ENCODE measurements at places on chromosomes 1 and 21.

GRCh38 chr1:97006044-97006661 is 284.6 kb downstream of the PTBP2 start:
- no peaks in the 10 kb centered on the region for H3K36me3 ChIP-seq
- H3K27ac ChIP-seq = no peak overlapping the region
- DNase-seq = no peak
- H3K4me1 ChIP-seq = no peaks in the 10 kb centered on the region
- H3K27me3 ChIP-seq = no peaks in the 10 kb centered on the region

- H3K36me3 ChIP-seq = no peaks in the 10 kb centered on the region
- H3K27me3 ChIP-seq = peaks cover 36% of the 10 kb centered on the region
- no peak for DNase-seq
- H3K27ac ChIP-seq = no peak overlapping the region
Measured at GRCh38 chr1:239387304-239388158, 1.2 kb downstream of the CHRM3 start.

DNA sequence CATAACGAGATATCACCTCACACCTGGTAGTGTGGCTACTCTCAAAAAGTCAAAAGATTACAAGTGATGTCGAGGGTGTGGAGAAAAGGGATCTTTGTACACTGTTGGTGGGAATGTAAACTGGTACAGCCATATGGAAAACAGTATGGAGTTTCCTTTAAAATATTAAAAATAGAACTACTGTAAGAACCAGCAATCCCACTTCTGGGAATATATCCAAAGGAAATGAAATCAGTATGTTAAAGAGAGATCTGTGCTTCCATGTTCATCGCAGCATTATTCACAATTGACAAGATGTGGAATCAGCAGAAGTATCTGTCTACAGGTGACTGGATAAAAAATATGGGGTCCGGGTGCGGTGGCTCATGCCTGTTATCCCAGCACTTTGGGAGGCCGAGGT is 7.6 kb upstream of the PIK3C2B start:
- H3K4me1 ChIP-seq = no peaks in the 10 kb centered on the region
- no peak overlapping the region for H3K27ac ChIP-seq
- H3K36me3 ChIP-seq = no peaks in the 10 kb centered on the region
- no peak overlapping the region for H3K4me3 ChIP-seq

DNA sequence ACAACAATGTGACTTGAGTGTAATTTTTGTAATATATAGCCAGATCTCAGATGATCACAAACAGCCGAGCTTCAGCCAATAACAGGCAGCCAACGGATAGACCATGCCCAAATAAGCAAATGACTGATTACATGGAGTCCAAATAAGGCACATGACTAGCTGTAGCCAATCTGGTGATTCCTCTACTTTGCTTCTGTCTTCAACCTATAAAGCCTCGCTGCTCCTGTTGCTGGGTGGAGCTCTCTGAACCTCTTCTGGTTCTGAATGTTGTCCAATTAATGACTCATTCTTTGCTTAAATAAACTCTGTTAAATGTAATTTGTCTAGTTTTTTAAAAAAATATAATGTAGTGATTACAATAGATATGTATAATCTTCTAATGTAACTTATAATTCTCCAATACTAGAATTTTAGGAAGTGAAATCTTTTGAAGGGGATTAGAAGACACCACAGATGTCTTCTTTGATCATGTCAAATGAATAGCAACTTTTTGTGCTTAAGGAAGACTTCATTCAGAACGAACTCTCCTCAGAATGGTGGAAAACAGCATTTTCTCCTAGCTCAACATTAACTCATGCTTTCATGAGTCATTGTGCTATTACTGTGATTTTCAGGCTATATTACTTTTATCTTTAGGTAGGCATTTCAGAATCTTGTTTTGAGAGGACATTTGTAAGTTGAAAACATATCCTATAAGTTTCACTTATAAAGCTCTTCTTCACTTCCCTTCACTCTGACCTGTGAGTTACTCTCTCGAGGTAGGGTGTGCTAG is 857.8 kb upstream of the B3GALT2 start:
- no peak for DNase-seq
- peaks cover 4% of the 10 kb centered on the region for H3K4me1 ChIP-seq
- no peak overlapping the region for H3K27ac ChIP-seq

GRCh38 chr1:197438010-197438790 is 170.1 kb downstream of the CRB1 start:
- no peak overlapping the region for H3K4me3 ChIP-seq
- no peaks in the 10 kb centered on the region for H3K27me3 ChIP-seq
- DNase-seq = no peak

- peaks cover 19% of the 10 kb centered on the region for H3K4me1 ChIP-seq
- no peak for DNase-seq
- H3K27me3 ChIP-seq = no peaks in the 10 kb centered on the region
- H3K36me3 ChIP-seq = no peaks in the 10 kb centered on the region
- no peak overlapping the region for H3K4me3 ChIP-seq
Measured at GRCh38 chr1:243842978-243843511, 7.0 kb downstream of the AKT3 start.

DNA sequence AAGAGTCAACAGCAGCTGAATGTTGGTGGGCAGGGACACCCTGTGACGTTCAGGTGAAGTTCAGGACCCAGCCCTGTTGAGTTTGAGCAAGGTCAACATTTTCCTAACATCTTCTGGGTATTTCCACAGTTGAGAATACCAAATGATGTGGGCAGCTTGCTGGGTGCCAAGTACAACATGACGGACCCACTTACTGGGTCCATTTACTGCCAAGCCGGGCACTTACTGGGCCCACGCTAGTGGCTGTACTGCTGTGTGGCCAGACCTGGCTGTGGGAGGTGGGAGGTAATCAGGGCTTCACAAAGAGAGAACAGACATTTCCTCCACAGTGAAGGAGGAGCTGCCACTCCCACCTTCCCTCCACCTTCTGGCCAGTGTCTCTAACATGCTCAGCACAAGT is 99.2 kb downstream of the PSMG1 start:
- H3K4me1 ChIP-seq = no peaks in the 10 kb centered on the region
- peaks cover 4% of the 10 kb centered on the region for H3K27me3 ChIP-seq
- no peaks in the 10 kb centered on the region for H3K36me3 ChIP-seq
- no peak overlapping the region for H3K4me3 ChIP-seq

GRCh38 chr21:25934771-25935224 is 200.0 kb downstream of the GABPA start:
- no peaks in the 10 kb centered on the region for H3K4me1 ChIP-seq
- no peaks in the 10 kb centered on the region for H3K36me3 ChIP-seq
- H3K4me3 ChIP-seq = no peak overlapping the region

DNA sequence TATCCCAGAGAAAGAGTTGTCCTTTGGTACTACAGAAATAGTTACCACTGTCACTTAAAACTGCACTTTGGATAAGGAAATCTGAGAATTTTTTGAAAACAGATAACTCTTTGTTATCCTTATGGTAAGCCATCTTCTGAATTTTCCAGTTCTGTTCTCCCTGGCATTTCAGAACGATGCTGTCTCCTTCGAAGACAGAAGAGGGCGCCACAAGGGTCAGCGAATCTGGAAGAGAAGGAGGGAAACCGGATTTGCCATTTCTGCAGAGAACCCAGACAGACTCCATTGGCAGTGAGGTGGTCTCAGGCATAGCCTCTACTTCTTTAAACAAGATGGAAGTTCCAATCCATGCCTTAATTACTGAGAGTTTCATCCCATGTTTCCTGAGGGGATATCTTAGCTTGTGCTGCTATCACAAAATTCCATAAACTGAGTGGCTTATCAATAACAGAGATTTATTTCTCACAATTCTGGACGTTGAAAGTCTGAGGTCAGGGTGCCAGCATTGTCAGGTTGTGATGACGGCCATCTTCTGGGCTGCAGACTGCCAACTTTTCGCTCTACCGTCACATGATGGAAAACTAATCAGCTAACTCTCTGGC is 6.4 kb downstream of the FCRL2 start:
- H3K27ac ChIP-seq = no peak overlapping the region
- H3K36me3 ChIP-seq = no peaks in the 10 kb centered on the region
- H3K4me3 ChIP-seq = no peak overlapping the region
- H3K27me3 ChIP-seq = no peaks in the 10 kb centered on the region
- no peak for DNase-seq
- no peaks in the 10 kb centered on the region for H3K4me1 ChIP-seq

GRCh38 chr1:39081271-39082009 is 55.3 kb downstream of the NDUFS5 start:
- peaks cover 20% of the 10 kb centered on the region for H3K27me3 ChIP-seq
- H3K36me3 ChIP-seq = no peaks in the 10 kb centered on the region
- H3K4me1 ChIP-seq = peaks cover 8% of the 10 kb centered on the region
- H3K4me3 ChIP-seq = peak overlapping the region; percentile 39
- no peak overlapping the region for H3K27ac ChIP-seq

DNA sequence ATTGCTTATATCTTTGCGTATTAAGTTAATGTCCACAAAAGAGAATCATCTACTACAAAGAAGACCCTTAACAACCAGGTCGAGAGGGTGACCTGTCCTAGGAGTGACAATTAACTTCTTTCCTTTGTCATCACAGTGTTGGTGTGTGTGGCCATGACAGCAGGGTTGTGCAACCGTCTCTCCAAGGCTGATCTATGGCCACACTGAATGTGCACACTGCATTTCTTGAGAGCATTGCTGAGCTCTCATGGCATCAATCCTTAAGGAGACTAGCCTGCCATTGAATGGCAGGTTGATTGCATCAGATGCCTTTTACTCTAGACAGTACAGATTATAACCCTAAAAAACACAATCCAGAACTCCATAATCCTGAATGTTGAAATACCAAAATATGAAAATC is 86.5 kb upstream of the OLFM3 start:
- no peak for DNase-seq
- no peaks in the 10 kb centered on the region for H3K4me1 ChIP-seq
- H3K27ac ChIP-seq = no peak overlapping the region
- no peaks in the 10 kb centered on the region for H3K27me3 ChIP-seq
- H3K4me3 ChIP-seq = no peak overlapping the region
- no peaks in the 10 kb centered on the region for H3K36me3 ChIP-seq

DNA sequence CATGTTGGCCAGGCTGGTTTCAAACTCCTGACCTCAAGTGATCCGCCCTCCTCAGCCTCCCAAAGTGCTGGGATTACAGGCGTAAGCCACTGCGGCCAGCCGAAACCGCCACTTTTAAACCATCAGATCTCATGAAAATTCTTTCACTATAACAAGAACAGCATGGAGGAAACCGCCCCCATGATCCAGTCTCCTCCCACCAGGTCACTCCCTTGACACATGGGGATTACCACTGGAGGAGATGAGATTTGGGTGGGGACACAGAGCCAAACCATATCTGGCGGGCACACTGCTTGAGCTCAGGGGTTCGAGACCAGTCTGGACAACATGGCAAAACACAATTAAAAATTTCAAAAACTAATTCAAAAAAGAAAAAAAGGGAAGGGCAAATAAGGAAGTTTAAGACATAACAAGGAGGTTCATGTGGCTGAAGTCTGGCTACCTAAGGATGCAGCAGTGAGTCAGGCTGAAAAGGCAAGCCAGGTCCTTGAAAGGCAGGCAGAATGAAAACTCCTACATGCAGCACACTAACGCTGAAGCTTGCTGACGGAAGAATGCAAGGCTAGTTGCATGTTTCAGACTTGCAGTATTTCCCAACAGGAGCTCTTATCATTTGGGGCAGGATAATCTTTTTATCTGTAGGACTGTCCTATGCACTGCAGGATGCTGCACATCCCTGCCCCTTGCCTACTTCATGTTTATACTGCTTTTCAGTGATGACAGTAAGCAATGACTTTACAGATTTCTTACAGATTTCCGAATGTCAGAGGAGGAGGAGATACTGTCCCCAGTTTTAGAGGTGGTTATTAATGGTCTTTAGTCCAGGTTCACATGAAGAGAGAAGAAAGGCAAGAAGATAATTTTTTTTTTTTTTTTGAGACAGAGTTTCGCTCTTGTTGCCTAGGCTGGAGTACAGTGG is 49.3 kb downstream of the FBXO42 start:
- H3K27ac ChIP-seq = no peak overlapping the region
- no peaks in the 10 kb centered on the region for H3K27me3 ChIP-seq
- no peak for DNase-seq
- H3K36me3 ChIP-seq = peaks cover 37% of the 10 kb centered on the region
- no peak overlapping the region for H3K4me3 ChIP-seq

- no peak for DNase-seq
- no peak overlapping the region for H3K4me3 ChIP-seq
- no peak overlapping the region for H3K27ac ChIP-seq
- peaks cover 5% of the 10 kb centered on the region for H3K36me3 ChIP-seq
- H3K27me3 ChIP-seq = no peaks in the 10 kb centered on the region
Measured at GRCh38 chr1:54850069-54850730, 36.8 kb downstream of the DHCR24 start.

- no peaks in the 10 kb centered on the region for H3K4me1 ChIP-seq
- H3K27me3 ChIP-seq = no peaks in the 10 kb centered on the region
- no peak overlapping the region for H3K27ac ChIP-seq
- no peak for DNase-seq
- no peak overlapping the region for H3K4me3 ChIP-seq
- peaks cover 19% of the 10 kb centered on the region for H3K36me3 ChIP-seq
Measured at GRCh38 chr1:19630720-19631395, 13.3 kb upstream of the NBL1 start.

GRCh38 chr1:168945870-168946269 is 160.6 kb upstream of the ATP1B1 start:
- no peaks in the 10 kb centered on the region for H3K27me3 ChIP-seq
- no peak overlapping the region for H3K27ac ChIP-seq
- no peak for DNase-seq
- no peaks in the 10 kb centered on the region for H3K36me3 ChIP-seq
- no peak overlapping the region for H3K4me3 ChIP-seq

GRCh38 chr1:183711741-183712361 is 58.7 kb upstream of the APOBEC4 start:
- H3K27me3 ChIP-seq = no peaks in the 10 kb centered on the region
- H3K4me3 ChIP-seq = no peak overlapping the region
- H3K36me3 ChIP-seq = no peaks in the 10 kb centered on the region
- no peaks in the 10 kb centered on the region for H3K4me1 ChIP-seq
- H3K27ac ChIP-seq = no peak overlapping the region

DNA sequence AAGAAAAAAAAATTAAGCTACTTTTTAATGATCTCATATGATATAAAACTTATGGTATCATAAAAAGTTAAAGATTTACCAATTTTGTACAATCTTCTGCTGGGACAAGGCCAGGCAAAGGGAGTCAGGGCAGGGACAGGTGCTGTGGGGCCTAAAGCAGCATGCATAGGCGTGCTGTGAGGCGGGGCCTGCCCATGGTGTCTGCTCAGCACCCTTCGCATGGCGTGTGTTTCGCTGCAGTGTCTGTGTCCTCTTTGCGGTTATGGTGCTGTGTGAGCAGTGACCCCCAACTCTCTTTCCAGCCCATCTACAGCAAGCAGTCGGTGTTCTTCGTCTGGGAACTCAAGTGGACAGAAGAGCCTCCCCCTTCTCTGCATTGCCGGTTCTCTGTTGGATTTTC is 13.4 kb upstream of the PWP2 start:
- H3K27ac ChIP-seq = no peak overlapping the region
- DNase-seq = no peak
- peaks cover 22% of the 10 kb centered on the region for H3K36me3 ChIP-seq
- H3K27me3 ChIP-seq = no peaks in the 10 kb centered on the region
- peaks cover 19% of the 10 kb centered on the region for H3K4me1 ChIP-seq

DNA sequence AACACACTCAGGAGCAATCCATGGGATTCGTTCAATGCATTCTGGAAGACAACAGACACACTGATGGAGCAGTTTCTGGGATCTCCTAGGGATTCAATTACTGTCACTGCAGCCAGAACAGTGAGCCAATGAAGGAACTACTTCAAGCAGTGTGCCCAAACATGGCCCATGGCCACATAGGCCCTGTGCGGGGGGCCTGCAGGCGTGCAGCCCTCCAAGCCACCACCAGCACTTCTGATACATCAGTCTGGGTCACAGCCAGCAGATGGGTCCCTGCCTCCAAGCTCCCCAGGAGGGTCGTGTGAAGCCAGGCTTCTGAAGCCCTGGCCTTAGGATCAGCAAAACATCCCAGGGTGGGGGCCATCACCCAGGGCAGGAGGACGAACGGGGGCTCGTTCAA is 99.3 kb downstream of the RAVER2 start:
- H3K4me3 ChIP-seq = no peak overlapping the region
- no peaks in the 10 kb centered on the region for H3K27me3 ChIP-seq
- no peak for DNase-seq
